ENCODE measurements at places on chromosomes 2 and 18.

- no peak for DNase-seq
Observed at GRCh38 chr2:62205554-62205953, 9.6 kb downstream of the B3GNT2 start.

DNA sequence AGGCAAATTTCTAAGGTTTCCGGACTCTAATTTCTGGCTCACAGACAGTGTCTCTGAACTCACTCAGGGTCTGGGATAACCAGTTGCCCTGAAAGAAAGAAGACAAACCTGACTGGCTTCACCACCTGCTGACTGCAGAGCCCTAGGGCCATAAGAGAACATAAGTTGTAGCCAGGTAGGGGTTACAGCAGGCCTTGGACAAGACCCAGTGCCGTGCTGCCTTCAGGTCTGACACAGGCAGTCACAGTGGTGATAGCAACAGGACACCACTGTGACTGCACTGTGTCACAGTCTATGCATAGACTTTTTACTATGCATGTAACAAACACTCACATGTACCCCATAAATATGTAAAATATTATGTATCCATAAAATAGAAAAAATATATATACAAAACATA, 508.5 kb downstream of the PID1 start:
- no peak for DNase-seq

- DNase-seq: no peak
Observed at GRCh38 chr18:14975431-14975830, 227.5 kb downstream of the ANKRD30B start.

DNA sequence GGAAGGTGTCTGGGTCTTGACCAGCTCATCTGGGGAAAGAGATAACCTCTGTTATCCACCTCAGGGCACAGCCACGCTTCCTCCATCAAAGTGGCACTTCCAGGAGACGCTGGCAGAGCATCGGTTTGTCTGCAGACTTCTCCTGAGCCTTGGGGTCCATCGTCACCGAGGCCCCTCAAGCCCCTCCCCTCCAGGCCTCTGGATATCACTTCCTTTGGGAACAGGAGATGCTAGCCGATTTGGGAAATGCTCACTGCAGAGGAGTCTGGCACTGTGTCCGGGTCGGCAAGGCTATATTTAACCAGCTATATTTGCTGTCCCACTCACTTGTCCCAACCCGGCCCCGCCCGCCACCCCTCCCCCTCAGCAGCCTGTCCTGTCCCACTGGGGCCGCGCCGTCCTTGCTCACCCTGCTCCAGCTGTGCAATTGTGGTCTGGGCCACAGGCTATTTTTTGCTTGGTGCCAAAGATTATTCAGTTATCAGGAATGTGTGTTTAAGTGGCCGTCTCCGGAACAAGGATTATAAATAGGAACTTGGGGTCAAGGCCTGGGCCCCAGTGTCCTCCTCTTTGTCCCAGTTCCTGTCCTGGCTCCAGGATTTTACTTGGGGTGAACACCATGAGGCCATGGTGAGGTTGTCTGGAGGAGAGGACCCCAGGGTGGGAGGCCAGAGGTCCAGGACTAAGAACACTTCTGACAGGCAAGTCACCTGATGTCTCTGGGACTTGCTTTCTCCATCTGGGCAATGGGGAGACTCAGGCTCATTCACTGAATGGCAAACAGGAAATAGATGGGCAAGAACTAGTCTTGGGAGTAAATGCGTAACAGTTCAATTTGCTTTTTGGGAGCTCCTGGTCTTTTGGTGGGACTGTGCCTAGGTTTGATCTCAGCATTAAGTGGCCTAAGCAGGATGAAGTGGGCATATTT, 263.6 kb downstream of the DYSF start:
- DNase-seq: no peak

DNA sequence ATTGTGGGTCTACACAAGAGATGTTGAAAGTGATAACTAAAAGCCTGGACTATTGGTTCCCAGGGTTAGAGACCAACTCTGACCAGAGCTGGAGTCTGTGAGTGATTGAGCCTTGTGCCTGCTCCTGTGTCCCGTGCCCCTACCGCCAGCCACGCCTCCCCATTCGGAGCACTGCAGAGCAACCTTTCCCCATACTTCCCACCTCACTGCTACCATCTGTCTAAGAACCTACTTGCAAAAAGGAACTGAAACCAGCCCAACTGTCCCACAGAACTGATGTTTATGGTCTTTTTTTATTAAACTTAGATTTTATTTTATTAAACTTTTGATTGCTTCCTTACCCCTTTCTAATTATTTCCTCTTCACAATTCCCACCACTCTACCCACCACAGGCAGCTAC, 300.3 kb upstream of the MGAT5 start:
- DNase-seq: no peak

GRCh38 chr2:63791387-63791786, 50.3 kb upstream of the UGP2 start:
- DNase-seq: no peak

DNA sequence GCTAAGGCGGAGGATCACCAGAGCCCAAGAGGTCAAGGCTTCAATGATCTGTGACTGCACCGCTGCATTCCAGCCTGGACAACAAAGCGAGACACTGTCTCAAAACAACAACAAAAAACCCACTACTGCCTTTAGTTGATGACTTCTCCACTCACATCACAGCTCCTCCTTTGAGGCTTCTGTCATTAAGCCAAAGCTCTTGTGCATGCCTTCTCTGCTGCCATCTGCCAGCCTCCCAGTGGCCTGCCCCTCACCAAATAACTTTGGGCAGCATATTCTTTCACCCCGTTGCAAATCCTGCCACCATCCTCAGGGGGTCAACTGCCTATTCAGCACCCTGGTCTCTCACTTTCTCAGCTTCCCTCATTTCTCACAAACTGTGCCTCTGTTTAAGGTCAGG, 27.5 kb downstream of the OSBPL1A start:
- DNase-seq: no peak

- DNase-seq: no peak
Observed at GRCh38 chr18:59005262-59005661, 134.4 kb upstream of the SEC11C start.

DNA sequence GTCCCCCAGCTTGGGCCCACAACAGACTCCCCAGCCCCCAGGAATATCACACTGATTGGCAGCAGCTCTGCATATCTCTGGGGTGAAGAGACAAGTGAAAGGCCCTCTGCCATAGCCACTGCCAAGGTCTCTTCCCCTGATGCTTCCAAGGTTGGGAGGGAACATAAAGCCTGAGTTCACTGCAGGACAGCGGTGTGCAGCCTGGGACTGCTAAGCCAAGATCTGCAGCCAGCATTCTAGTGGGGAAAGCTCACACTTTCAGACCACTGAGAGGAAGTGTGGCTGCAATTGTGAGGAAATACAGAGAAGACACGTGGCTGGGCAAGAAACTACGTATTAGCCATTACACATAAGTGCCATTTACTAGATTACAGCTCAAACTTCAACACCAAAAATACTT, 100.7 kb downstream of the MAIP1 start:
- DNase-seq: no peak

- no peak for DNase-seq
Observed at GRCh38 chr2:223386189-223386588, 216.0 kb downstream of the SCG2 start.

- no peak for DNase-seq
Observed at GRCh38 chr18:77785415-77785975, 535.8 kb downstream of the GALR1 start.

GRCh38 chr2:150369862-150370261, 117.6 kb downstream of the RND3 start:
- no peak for DNase-seq

DNA sequence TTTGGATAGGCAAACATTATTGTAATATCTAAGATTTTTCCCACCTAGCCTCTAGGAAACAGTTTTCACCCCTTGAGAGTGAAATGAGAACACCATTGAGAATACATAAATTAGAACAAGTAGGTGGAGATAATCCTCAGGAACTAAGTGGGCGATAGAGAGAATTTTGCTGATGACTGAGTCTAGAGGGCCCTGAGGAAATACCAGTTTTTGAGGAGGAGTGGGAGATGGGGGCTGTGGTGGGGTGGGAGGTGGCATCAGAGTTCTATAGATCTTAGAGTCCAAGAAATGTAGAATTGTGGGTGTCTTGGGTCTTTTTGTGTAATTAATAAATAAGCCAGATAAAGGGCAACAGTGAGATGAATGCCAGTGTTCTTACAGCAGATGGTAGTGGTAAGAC, 11.8 kb downstream of the NCAPH start:
- no peak for DNase-seq

DNA sequence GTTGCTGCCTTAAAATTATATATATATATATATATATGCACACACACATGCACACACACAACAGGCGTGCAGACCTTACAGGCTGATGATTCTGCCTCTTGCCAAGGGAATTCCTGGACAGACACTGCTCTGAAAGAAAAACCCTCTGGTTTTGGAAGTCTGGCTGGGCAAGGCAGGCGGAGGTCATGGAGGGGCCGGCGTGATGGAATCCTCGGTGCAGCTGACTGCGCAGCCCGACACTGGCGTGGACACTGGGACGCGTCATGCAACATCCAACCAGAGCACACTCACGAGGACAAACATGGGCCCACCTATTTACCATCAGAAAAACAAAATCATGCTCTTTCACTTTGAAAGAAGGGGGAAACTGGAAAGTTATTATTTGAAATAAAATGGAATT, 235.3 kb downstream of the ZNF516 start:
- no peak for DNase-seq

DNA sequence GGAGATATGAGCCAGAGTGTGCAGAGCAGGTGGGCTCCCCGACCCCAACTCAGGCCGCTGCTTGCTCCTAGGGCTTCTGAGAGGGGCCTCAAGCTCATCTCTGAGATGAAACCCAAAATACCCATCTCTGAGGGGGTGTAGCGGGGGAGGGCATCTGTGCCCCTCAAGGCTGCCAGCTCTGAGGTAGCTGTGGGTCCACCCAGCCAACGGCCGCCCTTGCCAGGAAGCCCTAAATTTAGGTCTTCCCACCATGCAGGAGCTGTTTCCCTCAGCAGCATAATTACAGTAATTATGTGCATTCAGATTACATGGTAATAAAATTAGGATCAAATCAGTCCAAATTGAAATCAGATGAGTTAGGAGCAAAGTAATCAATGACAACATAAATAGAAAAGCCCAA, 97.8 kb upstream of the MCFD2 start:
- no peak for DNase-seq

DNA sequence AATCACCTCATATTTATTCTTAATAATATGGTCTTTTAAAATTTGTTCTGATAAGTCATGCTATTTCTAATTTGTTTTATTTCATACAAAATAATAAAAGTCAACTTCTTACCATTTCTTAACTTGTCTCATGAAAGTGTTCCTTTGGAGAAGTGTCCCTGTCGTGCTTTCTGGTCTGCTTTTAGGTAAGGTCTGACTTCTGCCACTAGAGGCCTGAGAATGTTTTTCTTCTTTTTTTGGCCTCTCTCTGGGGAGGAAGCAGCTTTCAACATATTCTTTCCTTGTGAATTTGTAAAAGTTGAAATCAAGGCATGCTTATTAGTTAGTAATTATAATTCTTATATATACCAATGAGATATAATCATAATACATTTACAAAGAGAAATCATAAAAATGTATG, 39.4 kb downstream of the MAP2 start:
- no peak for DNase-seq

DNA sequence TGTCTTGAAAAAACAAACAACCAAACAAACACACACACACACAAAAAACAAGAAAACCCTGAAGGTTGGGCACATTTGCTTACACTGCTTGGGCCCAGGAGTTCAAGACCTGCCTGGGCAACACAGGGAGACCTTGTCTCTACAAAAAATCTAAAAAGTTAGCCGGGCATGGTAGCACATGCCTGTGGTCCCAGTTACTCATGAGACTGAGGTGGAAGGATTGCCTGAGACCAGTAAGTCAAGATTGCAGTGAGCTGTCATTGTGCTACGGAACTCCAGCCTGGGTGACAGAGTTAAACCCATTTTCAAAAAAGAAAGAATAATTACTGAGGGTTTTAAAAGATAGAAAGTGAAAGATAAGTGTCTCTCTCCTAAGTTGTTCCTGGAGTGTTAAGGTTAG, 103.4 kb downstream of the MBD5 start:
- DNase-seq: no peak

DNA sequence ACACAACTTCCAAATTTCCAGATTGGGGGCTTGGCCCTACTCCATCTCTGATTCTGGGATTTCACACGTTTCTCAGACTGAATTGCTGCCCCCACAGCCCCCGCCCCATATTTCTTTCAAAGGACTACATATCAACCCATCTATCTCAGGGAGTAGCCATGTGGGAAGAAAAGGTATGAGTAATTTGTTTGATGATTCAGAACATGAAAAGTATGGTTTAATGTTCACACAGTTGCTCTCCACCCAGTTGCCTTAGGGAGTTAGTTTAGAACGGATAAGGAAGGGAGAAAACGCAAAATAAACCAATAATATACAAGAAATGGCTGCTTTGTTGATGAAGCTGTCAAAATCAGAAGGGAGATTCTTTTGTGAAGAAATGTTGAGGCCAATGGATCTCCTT, 145.1 kb downstream of the PIEZO2 start:
- no peak for DNase-seq

GRCh38 chr2:28835781-28836180, 25.1 kb downstream of the SPDYA start:
- DNase-seq: no peak

GRCh38 chr2:25971596-25971995, 10.7 kb downstream of the KIF3C start:
- no peak for DNase-seq

GRCh38 chr18:49486606-49486952, 455 bp downstream of the C18orf32 start:
- DNase-seq: no peak

DNA sequence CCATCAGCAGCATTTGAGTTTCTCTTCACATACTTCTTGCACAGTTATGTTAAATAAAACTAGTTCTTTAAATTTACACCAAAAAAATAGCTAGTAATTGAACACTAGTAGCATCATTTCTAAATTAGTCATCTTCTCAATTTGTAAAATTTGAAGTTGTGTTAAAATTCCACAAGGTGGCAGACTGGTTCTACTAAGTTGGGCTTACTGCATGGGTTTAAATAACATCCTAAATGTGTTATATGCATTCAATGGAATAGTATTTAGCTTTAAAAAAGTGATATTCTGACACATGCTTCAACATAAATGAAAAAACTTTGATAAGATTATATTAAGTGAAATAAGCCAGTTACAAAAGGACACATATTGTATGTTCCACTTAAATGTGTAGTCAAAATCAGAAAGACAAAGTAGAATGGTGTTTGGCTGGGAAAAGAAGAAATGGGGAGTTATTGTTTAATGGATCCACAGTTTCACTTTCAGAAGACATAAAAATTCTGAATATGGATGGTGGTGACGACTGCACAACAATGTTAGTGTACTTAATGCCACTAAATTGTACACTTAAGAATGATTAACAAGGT, 28.7 kb upstream of the RPRD1A start:
- DNase-seq: no peak

DNA sequence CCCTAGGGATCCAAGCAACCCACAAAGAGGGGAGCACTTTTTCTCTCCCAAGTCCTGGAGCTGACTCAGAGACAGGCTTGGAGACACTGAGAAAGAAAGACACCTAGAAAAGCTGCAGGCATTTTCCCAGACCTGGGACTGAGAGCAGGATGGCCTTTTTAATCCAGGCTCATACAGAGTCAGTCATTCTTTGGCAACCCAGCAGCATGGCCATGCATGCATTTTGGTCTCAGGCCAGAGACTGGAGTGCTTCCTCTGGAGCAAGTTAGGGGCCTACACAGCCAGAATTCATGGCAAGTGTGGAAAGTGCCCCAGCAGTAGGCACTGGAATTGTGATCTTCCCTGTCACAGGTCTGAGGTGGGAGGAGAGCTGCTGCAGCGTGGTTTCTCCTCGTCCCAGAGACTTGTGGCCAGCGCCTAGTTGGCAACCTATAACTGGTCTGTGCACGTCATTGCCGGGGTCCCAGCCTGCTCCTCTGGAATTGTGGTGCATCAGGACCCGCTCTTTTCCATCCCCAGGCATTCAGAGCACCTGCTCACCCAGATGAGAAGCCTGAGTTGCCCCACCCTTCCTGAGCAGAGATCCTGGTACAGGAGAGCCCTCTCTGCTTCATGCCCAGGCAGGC, 231.9 kb upstream of the RAB6C start:
- no peak for DNase-seq

All from stimulated activated CD4-positive, alpha-beta T cell treated with anti-CD3 and anti-CD28 coated beads, Interleukin-12 subunit alpha, Interleukin-12 subunit beta, amount 100 ng/mL, for 4 hours (primary cell).